ENCODE measurements at places on chromosomes 6 and 20.

DNA sequence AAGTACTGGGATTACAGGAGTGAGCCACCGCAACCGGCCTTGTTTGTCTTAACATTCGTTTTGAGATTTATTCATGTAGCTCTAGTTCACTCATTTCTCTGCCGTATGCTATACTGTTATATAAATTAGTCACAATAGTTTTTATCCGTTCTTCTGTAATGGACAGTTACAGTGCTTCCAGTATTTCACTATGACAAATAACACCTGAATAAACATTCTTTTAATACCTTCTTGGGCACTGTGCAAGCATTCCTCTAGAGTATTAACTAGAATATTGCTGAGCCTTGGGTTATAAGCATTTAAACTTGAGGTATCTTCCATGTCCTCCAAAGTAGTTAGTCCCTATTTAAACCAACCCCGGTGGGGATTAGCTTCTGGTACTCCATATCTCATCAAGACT lies 45.6 kb downstream of the STK38 start:
- no peak for DNase-seq

GRCh38 chr6:132202574-132202973 lies 198.7 kb downstream of the MOXD1 start:
- DNase-seq = no peak

DNA sequence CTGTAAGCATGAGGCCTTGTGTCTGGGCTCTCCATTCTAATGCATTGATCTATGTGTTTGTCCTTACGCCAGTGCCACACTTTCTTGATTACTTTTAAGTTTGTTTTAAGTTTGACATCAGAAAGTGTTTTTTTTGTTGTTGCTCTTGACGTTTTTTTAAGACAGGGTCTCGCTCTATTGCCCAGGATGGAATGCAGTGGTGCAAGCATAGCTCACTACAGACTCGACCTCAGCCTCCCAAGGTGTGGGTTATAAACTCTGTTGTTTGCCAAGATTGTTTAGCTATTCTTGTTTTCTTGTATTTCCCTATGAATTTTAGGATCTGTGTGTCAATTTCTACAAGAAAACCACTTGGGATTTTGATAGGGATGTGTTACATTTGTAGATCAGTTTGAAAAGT lies 5.6 kb downstream of the MCUR1 start:
- no peak for DNase-seq

GRCh38 chr6:48641544-48641943 lies 530.5 kb upstream of the PTCHD4 start:
- no peak for DNase-seq

GRCh38 chr6:125809570-125810170 lies 18.9 kb downstream of the NCOA7 start:
- no peak for DNase-seq

DNA sequence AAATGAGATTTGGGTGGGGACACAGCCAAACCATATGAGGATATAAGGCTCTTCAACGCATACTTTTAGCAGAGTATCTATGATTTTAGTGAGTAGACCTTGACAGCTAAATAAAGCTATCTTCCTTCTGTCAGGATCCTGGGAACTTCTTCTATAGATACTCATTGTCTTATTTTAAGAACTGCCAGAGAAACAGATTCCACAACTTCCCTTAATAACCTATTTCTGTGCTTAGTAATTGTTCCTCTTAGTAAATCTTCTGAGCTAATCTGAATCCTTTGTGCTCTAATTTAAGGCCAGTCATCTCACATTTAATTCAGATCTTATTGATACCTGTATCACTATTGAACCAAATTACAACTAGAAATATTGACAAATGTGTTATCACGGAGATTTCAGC lies 64.0 kb upstream of the CEP85L start:
- no peak for DNase-seq
